ENCODE measurements at places on chromosomes 1 and 21.

DNA sequence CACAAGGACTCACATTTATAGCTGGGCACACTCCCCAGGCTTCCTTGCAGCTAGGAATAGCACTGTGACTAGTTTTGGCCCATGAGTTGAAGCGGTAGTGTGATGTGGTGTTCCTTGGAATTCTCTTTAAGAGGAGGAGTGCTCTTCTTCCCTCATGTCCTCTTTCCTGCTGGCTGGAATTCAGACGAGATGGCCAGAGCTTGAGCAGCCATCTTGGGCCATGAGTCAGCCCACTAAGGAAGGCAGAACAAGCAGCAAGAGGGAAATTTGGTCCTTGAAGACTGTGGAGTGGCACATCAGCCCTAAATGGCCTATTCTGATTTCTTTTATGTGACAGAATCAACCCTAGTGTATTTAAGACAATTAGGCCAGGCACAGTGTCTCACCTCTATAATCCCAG lies 20.0 kb downstream of the HTR6 start:
- DNase-seq: no peak

DNA sequence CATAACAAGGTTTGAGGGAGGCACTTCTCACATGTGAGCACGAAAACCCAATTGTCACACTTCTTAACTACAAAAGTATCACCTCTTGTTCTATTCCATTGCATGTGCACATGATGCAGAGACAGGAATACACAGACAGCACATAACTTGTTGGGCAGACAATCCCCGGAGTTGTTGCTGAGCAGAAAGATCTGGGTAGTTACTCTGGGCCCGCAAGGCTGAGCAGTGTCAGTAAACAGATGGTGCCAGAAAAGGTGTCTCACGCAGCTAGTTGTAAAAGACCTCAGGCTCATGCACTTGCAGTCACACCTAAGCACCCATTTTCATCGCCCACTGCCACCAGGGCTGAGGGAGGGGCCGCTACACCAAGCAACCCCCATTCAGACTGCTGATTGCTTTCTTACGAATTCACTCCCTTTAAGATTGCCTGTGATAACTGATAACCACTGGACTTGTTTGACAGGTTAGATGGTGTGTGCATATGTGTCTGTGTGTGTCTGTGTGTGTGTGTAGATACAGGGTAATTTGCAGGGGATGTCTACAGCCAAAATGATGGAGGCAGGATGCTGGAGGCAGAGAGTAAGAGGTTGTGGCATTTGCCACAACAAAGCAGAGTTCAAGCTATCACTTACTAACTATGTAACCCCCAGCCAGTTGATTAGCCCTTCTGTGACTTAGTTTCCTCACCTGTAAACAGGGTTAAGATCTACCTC lies 4.2 kb downstream of the LGR6 start:
- DNase-seq: no peak

- DNase-seq: no peak
Observed at GRCh38 chr1:55957276-55957675, 622.1 kb downstream of the PLPP3 start.

DNA sequence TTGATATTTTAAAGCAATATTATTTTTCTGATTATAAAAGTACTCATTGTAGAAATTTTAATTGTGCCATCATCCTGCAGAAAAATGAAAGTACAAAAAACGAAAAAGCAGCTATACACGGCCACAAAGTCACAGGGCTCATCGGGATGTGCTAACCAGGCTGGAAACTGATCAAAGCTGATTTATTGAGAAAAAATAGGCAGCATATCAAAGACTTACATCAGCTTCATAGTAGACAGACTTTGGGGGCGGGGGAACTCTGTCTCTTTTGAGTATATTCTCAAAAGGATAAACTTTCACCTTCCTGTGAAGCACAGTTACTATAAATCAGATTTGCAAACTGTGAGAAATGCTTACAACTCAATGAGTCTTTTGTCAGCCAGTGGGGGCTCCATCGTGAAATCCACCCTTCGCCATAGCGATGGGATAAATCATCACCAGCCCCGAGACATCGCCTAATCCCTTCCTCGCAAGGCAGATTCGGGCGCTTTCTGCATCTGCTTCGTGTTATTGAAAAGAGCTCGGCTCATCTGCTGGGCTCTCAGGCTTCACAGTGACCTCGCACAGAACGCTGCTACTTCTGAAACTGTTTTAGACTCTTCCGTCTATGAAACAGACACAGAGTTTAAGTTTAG lies 69.2 kb upstream of the ERG start:
- no peak for DNase-seq

- no peak for DNase-seq
Observed at GRCh38 chr1:202130297-202130721, 7.6 kb downstream of the GPR37L1 start.

Data from stimulated activated CD4-positive, alpha-beta T cell treated with anti-CD3 and anti-CD28 coated beads, Interleukin-4, amount 100 ng/mL, for 48 hours (primary cell).